NCI-H2227 treated with DMSO at 0.1 percent for 48 hours (cell line): ENCODE measurements at places on chromosomes 6 and 20.

- no peak for DNase-seq
These were observed 1.1 kb upstream of the GLO1 start for GRCh38 chr6:38703949-38704590.

DNA sequence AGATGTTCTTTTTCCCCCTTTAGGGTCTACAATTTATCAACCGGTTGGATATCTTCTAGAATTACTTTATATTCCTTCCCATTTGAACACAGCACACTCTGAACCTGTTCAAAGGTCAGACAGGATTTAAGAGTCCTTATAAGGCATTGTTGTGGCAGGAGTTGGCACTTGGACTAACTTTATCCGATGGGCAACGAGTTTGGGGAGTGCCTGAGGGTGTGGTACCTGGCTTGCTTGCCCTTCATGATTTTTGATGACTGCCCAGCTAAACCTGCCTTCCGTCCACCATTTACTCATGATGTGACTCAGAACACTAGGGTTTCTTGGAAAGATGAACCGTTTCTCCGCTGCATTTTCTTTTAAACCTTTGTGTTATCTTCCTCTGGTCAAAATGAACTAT is 285.2 kb downstream of the FOXC1 start:
- no peak for DNase-seq

GRCh38 chr20:434661-435419 is 26.7 kb downstream of the RBCK1 start:
- no peak for DNase-seq

- DNase-seq, result no peak
These were observed 157.7 kb downstream of the VEGFA start for GRCh38 chr6:43927532-43928210.

DNA sequence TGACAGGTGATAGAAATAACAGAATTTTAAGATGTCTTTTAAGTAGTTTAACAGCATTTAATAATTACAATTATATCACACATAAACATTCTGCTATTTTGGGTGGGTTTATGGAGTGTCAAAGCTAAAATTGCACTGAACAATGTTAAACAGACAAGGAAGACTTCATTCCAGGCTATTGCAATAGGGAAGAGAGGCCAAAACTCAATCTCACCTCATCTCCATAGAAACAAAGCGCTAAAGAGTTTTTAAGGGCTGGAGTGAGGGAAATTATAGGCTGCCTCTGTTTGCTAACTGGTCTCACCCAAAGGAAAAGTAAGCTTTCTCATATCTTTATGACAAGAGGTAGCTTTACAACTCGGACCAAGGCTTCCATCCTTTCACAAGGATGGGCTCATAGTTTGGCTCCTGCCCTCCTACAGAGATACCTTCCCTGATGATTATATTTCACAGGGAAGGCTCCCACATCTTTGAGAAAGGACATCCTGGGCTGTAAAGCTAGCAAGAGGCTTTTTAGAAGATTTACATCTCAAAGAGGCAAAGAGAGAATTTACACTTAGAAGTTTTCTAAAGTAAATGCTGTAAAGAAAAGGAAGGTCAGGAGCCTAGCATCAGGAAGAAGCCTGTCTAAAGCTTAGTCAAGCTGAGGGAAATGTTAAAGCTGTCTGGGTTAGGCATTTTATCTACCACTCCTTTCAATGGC is 350.2 kb upstream of the IMPG1 start:
- no peak for DNase-seq

GRCh38 chr6:169859978-169860703 is 108.7 kb downstream of the ERMARD start:
- DNase-seq, result no peak

DNA sequence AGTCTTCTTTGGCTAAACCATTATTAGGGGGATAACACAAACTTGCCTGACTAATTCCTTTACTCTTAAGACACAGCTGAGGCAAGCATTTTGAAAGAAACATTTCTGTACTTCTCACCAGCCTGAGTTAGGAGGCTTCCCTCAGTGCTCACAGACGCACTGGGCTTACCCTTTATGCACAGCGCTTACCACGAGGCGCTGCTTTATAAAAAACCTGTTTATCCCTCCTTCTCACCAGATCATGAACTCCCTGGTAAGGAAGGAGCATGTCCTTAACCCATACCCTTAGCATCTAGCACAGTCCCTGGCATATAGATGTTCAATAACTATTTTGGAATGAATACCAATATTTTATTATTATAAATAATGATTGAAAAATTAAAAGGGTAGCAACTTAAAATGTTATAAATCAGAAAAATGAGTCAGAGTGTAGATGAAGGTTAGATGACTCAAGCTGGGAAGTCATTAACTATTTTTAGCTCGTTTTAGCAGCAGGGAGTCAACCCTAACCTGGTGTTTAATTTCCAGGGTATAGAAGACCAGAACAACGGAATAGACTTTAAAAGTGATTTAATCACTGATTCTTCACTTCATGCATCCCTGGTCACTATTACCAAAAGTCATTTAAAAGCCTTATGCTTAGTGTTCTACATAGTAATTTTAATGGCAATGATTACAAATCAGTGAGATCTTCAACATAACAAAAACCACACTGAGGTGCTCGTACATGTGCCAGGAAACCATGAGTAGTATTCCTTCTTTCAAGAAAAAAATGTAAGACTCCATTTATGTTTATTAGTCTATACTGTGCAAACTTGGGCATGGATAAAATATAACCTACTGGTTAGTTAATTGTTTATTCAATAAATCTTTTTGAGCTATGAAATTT is 4.1 kb upstream of the TPD52L1 start:
- no peak for DNase-seq

DNA sequence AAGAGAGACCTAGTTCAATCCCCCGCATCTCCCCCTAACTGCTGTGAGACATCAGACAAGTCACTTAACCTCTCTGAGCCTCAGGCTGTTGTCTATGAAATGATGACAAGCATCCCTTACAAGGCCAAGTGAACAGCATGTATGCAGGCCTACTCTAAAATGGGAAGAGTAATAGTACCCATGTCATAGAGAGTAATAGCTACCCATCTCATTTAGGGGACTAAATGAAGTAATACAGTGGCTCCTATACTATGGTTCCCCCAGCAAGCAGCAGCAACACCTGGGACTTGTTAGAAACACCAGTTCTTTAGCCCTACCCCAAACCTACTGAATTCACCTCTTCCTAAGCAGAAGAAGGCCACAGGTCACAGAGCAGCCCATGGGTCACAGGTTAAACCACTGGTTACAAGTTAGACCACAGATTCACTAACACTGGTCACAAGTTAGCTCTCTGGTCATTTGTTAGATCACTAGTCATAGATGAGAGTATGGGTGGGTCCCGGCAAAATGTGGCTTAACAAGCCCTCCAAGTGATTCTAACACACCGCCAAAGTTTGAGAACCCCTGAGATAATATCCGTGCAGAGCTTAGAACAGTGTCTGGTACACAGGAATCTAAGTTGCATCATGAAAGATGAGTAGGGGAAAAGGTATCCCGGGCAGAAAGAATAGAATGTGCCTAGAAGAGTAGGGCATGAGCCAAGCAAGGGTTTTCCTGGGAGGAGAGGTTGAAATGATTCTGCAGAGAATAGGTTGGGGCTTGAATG is 1.4 kb downstream of the DEFB124 start:
- no peak for DNase-seq

GRCh38 chr20:20755231-20755630 is 42.8 kb upstream of the RALGAPA2 start:
- no peak for DNase-seq

DNA sequence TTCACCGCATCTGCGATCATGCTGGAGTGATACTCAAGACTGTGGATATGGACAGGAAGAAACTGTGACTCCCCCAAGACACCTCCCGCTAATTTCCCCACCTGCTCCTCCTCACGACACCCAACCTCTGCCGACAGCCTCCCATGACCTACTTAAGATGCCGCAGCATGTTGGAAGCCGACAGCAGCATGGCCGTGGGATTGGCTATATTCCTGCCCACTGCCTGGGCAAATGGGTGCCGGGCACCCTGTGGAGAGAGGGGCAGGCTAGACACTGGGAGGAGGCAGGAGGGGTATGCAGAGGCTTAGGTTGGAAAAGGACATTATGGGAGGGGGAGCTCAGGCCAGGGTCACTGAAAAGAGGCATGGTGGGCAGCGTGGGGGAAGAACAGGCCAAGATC is 4.5 kb downstream of the IDH3B start:
- no peak for DNase-seq

DNA sequence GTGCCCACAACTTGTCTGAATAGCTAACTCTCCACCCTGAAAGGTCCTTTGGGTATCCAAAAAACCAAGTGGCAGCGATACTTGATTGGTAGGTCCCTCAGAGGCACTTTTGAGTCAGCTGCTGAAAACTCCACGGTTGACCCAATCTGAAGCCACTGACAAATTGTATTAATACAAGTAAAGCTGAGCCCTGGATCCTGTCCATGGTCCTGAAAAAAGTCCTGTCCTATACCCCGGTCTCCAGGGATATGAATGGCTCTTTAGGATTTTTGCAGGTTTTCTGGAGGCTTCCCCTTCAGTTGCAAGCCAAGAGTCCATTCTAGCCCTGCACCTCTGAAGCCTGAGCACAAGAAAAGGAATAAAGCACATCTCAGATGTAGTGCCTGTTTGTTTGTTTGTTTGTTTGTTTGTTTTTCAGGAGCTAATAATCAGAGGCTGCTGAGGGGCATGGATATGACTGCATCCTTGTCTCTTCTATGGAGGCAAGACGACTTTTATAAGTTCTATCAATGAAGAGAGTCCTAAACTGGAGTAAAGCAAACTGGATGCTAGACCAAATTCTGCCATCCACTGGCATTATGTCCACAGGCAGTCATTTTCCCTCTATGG is 1.7 kb upstream of the SLC12A5 start:
- DNase-seq, result no peak

DNA sequence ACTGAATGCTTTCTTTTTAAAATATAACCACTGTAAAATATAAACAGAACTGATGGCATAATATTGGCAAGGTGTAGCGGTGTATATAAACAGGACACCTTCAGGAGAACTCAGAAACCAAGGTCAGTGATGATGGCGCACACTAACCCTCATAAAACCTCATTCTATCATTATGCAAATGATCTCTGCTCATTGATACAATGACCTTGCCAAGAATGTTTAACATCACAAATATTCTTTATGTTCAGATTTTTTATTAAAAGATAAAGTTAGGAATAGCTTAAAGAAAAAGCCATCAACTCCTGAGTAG is 48.6 kb upstream of the DST start:
- DNase-seq, result no peak

- peak; percentile 69 for DNase-seq
These were observed 61.9 kb downstream of the GPR6 start for GRCh38 chr6:110039981-110040383.

DNA sequence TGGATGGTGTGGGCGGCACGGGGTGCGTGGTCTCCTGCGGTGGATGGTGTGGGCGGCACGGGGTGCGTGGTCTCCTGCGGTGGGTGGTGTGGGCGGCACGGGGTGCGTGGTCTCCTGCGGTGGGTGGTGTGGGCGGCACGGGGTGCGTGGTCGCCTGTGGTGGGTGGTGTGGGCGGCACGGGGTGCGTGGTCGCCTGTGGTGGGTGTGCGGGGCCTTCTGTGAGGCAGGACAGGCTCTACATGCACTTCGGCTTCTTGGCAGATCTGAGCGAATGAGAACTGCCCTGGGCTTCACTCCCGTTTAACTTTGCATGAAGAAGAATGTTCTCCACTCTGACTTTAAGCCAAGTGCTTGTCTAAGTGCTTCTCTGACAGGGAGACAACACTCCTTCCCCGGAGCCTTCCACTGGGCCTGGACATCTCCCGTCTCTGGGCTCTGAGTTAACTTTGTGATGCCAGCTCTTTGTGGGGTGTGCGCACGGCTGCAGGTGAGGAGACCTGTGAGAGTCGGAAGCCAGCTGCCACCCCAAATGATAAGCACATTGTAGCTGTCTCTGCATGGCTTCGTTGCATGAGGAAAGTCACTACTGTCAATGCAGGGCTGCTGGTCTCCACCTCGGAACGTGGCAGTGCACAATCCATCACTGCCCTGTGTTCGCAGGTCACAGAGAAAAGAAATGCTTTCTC is 244.8 kb downstream of the DLL1 start:
- no peak for DNase-seq

DNA sequence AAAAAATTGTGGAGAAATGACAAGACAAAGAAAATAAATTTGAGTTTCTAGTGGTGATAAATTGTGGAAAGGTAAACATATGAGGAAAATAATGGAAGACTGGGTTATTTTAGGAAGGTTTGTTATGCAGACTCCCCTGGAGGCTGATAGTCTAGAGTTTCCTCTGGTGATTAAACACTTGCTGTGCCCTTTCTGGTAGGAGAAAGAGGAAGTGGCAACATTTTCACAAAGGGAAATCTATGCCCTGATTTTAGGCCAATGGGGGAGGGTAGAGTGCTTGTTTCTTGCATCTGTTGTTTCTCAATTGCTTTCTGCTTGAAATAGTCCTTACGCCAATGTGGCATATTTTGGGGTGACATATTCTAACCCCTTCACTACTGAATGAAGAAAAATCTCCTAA is 129.1 kb upstream of the DOK5 start:
- no peak for DNase-seq

- no peak for DNase-seq
These were observed 183.1 kb downstream of the MOXD1 start for GRCh38 chr6:132218059-132218696.

DNA sequence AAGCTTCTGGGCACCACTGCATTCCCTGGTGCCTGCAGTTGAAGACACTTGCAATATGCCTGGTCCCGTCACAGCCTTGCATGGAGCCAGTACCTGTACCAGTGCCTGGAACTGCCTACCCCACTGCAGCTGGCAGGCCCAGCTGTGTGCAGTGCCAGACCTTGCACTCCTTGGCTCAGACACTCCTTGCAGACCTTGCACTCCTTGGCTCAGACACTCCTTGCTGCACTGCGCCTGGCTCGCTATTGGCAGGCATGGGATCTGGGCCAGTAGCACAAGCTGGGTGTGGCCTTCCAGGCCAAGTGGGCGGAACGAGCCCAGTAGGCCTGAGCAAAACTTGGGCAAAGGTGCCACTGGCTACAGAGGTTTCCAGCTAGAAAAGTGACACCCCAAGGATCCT is 1189.1 kb downstream of the GRIK2 start:
- no peak for DNase-seq

DNA sequence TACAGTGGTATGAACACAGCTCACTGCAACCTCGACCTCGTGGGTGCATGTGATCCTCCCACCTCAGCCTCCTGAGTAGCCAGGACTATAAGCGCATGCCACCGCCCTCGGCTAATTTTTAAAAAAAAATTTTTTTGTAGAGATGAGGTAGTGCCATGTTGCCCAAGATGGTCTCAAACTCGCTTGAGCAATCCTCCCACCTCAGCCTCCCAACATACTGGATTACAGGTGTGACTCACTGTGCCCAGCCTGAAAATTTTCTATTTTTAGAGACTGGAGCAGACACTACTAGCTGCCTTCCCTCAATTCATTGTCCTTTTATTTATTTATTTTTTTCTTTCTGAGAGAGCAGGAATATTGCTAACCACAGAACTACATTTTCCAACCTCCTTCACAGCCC is 20.3 kb upstream of the GTF3C6 start:
- no peak for DNase-seq

- peak; percentile 9 for DNase-seq
These were observed 695.9 kb upstream of the FLRT3 start for GRCh38 chr20:15033269-15033668.

- no peak for DNase-seq
These were observed 176.6 kb upstream of the TAB2 start for GRCh38 chr6:149140910-149141290.
